ENCODE measurements at places on chromosomes 6 and 20. TPM values are rescaled to one million over a fixed set of nuclear protein-coding genes. Genes with fewer than 3 reads are reported as not detected.

The KCNK15 gene
- total RNA-seq = not detected

- peaks cover 9% of the 10 kb centered on the region for H3K4me1 ChIP-seq
- no peak for DNase-seq
- H3K27ac ChIP-seq = peak overlapping the region; percentile 67
- no peaks in the 10 kb centered on the region for H3K27me3 ChIP-seq
- peak overlapping the region; percentile 60 for H3K4me3 ChIP-seq
These were observed 367 bp downstream of the NRSN2 start for GRCh38 chr20:347317-347639.

- H3K4me3 ChIP-seq = no peak overlapping the region
- H3K36me3 ChIP-seq = no peaks in the 10 kb centered on the region
- H3K27ac ChIP-seq = no peak overlapping the region
- peak; percentile 18 for DNase-seq
- H3K27me3 ChIP-seq = no peaks in the 10 kb centered on the region
- peaks cover 19% of the 10 kb centered on the region for H3K4me1 ChIP-seq
These were observed 150.0 kb downstream of the CDC5L start for GRCh38 chr6:44537306-44538049.

DNA sequence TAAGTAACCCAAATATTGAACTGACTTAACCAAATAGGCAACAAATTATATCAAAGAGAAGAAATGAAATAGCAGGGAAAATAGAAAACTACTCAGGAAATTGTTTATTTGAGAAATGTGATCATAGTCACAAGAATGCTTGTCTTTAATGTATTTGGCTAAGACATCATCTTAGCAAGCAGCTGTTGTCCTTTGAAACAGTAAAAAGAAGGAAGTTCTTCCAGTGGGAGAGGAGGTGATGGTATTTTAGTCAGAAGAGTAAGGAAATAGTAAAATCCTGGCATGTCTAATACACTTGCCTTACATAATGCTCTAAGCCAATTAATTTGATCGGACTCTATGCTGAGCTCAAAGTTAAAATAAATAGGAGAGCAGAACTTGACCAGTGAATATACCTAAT is 126.5 kb downstream of the EPM2A start:
- no peak overlapping the region for H3K4me3 ChIP-seq
- no peaks in the 10 kb centered on the region for H3K36me3 ChIP-seq
- H3K27ac ChIP-seq = no peak overlapping the region

- H3K27me3 ChIP-seq = no peaks in the 10 kb centered on the region
- DNase-seq = no peak
- H3K4me1 ChIP-seq = no peaks in the 10 kb centered on the region
- H3K36me3 ChIP-seq = peaks cover 34% of the 10 kb centered on the region
These were observed 17.5 kb downstream of the RBM38 start for GRCh38 chr20:57408536-57409233.

DNA sequence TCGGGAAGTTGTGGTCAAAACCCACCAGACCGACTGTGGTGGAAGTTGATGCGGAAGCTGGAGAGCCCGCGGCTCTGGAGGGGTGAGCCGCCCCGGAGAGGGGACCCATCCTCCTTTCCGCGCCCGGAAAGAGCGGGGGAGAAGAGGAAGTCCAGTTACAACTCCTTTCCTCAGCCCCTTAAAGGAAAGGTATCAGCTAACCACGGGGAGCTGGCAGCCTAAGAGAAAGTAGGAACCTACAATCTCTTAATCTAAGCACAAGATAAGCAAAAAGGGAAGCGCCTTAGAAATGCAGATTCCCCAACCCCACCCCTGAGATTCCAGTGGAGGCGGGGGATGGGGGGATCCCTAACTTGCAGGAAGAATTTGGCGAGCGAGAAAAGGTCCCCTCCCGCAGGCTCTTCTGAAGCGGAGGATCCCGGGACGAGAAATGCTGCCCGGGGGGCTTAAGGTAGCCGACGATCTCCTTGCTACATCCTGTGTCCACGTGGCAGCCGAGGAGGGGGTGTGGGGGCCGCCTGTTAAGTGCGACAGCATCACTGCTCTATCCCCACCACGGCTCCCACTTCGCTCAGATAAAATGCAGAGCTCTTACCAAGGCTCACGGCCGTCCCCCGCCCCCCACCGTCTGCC is 87.5 kb downstream of the ZFP64 start:
- H3K4me3 ChIP-seq = no peak overlapping the region
- no peaks in the 10 kb centered on the region for H3K4me1 ChIP-seq
- DNase-seq = no peak
- no peaks in the 10 kb centered on the region for H3K36me3 ChIP-seq
